ENCODE measurements at places on chromosomes 1 and 21.

- DNase-seq = no peak
These were observed 10.5 kb downstream of the RPL5 start for GRCh38 chr1:92842082-92843045.

DNA sequence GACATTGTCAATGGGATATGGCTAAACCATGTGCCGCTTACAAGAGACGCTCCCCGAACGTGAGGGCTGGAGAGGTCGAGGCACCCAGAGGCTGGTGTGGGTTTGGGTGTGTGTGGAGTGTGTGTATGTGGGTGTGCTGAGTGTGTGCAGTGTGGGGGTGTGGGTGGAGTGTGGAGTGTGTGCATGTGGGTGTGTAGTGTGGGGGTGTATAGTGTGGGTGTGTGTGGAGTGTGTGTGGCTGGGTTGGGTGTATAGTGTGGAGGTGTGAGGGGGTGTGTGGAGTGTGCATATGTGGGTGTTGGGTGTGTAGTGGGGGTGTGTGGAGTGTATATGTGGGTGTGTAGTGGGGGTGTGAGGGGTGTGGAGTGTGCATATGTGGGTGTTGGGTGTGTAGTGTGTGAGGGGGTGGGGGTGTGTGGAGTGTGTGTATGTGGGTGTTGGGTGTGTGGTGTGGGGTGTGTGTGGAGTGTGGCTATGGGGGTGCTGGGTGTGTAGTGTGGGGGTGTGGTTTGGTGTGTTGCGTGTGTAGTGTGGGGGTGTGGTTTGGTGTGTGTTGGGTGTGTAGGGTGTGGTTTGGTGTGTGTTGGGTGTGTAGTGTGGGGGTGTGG, 42.2 kb downstream of the SLC19A1 start:
- DNase-seq = no peak

DNA sequence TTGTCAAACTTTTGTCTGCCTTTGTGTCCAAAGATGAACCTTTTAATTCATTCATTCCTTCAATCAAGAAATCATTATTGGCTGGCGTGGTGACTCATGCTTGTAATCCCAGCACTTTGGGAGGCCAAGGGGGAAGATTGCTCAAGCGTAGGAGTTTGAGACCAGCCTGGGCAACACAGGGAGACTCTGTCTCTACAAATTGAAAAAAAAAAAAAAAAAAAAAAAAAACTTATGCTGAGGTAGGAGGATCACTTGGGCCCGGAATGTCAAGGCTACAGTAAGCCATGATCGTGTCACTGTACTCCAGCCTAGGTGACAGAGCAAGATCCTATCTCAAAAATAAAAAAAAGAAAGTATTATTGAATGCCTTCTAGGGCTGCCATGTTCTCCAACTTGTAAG, 51.3 kb upstream of the CXADR start:
- DNase-seq = no peak

- no peak for DNase-seq
These were observed at the start of gene TRAF5 for GRCh38 chr1:211326528-211327345. Gene TRAF5 (plus strand): TSS chr1:211326833. CDS start chr1:211353240, 26,407 bp downstream.

GRCh38 chr1:29057700-29058099, 66.0 kb downstream of the TMEM200B start:
- no peak for DNase-seq

- no peak for DNase-seq
These were observed 29.3 kb downstream of the AK2 start for GRCh38 chr1:33007190-33008050.

DNA sequence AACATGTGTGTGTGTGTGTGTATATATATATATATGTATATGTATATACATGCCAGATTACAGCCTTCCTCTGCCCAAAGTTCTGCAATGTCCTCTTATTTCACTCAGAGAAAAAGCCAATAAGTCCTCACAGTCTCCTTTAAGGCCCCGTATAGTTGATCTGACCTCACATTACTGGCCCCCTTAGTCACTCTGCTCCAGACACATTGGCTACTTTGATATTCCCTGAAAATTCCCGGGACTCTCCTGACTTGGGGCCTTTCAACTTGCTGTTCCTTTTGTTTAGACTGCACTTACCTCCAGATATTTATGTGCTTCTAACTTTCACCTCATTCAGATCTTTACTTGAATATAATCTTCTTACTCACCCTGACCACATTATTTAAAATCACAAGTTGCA, 4.2 kb upstream of the BSDC1 start:
- no peak for DNase-seq

DNA sequence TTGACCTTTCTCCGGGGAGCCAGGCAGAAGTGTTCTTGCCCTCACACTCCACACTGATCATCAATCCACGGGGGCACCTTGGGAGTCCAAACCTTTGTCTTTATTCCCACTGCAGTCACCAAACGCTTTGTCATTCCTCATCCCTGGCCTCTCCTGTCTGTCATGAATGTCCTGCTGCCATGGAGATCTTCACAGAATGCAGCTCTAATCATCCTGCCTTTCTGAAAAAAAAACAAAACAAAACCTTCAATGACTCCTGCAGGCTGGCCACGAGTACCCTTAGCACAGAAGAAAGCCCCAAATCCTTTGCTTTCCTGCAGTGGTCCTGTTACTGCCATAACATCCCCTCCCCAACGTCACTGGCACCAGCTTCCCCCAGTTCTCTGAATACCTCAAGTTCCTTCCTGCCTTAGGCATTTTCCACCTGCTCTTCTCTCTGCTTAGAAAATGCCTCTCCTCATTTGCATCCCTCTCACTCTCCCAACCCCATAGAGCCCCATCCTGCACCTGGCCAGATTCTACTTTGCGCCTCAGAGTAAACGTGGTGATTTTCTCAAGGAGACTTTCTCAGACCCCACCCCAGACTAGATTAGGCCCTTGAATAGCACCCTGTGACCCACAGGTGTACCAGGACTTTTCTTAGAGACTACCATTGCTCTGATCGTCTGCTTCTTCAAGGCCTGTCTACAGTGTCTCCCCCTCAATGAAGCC, 131.2 kb downstream of the AK5 start:
- no peak for DNase-seq

DNA sequence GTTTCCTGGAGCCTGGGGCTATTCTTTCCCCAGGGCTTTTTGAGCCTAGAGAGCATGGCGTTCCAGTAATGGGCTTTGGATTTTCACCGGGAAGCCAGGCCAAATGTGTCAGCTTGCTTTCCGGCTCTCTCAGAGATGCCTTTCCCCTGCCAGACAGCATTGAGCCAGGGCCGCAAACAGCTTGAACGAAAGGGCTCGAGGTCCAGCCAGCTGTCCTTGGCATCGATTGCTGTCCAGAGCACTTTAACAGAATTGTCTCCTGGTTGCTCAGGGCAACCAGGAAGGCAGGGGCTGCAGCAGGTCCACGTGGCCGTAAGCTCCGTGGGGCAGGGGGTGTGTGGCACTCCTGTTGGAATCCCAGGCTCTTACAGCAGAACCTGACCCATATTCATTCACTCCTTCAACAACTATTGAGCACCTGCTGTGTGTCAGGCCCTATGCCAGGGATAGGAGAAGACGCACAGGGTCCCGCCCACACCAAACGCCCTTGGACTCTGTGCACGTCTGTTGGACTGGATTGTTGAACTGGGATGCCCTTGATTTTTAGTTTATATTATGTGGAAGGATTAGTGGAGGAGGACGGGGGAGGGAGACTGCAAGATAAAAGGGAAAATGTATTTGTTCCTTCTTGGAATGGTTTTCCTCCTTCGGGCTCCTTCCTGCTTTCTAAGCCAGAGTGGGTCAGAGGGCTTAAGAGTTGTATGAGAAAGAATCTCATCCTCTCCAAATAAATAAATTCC, 38.7 kb upstream of the EFHD2 start:
- peak; percentile 5 for DNase-seq

- DNase-seq = no peak
These were observed 667 bp downstream of the ZDHHC18 start for GRCh38 chr1:26827106-26827604.

DNA sequence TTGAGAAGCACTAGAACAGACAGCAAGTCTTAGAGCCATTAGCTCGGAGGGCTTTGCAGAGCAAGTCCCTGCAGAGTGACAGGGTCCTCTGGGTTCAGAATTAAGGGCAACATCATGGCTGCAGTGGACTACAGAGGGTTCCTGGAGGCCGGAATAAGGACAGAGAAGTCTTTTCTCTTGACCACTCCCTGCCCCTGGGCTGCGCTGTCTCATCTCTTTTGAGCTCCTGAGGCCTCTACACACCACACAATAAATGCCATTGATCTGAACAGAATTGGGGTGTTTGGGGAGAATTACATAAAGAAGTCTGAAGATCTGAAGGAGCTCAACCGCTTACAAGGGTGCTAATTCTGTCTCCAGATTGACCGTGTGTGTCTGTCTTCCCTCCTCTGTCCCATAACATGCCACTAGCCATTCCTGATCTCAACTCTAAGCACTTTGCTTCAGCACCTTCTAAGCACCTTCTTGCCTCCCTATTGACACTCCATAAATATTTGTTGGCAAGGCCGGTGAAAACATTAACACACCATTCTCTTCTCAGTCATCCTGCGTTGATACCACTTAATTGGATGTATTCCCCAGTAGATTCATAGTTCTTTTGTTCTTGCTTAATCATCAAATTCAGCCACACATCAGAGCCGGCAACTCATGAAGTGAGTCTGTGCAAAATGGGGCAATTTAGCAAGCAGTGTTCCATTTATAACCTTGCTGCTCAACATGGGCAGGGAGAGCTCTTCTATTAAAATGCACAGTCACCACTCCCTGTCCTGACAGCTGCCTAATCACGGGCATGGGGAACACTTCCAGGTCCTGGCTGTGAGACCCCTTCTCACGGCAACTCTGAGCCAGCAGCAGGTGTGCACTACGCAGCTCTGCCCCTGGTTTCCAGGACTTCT, 49.7 kb downstream of the NMNAT2 start:
- DNase-seq = no peak

- DNase-seq = no peak
These were observed 144.4 kb upstream of the POU3F1 start for GRCh38 chr1:38190983-38191382.

DNA sequence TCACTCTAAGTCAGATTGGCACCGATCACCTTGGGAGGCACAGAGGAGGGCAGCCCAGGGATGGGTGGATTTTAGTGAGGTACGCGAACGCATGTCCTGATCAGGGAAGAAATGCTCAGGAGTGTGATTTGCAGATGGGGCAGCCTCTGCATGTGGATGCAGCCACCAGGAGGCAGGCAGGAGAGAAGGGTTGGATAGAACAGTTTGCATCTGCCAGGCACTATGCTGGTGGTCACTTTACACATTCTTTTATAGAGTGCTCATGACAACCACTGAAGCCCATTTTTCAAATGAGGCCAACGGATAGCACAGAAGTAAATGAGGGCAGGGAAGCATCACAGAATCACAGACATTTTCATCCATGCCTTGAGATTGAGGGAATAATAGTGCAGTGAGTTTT, 5.7 kb downstream of the LAMB3 start:
- no peak for DNase-seq

DNA sequence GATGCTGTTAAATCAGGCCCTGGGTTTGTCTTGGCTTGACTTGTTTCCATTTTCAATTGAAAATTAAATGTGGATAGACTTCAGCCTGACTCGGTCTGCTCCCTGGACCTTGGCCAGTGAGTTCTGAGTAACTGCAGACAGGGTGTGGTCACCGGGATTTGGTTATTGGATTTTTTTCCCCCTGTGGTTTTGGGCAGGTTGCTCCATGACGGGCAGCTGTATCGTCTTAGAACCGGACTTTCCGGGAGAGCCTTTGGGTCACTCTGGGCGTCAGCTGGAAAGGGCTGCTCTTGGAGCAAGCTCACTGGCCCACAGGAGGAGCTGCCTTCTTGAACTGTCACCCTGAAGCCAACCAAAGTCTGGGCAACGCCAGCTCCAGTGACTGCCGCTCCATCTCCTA, 75.0 kb downstream of the CLIC6 start:
- DNase-seq = no peak

GRCh38 chr1:168628807-168629206, 52.4 kb downstream of the XCL1 start:
- no peak for DNase-seq

GRCh38 chr1:168148916-168149315, 12.2 kb upstream of the GPR161 start:
- DNase-seq = no peak

GRCh38 chr21:45886610-45887026, 95.0 kb upstream of the COL6A1 start:
- DNase-seq = no peak

DNA sequence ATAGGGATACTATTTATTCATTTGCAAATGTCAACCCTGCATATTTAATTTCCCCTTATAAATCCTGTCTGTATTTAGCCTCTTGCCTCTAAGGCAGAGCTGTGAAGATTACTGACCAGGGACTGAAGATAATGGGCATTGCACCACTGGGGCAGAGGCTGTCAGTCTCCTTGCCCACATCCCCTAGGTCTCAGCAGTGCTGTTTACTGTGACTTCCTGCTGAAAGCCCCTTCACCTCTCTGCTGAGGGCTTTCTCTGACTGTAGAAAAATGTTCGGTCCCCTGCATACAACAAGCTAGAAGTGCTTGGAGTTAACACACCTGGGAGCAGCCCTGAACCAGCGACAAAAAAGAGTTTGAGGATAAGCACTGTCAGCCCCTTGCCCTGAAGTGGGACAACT, 28.8 kb downstream of the SLC5A9 start:
- no peak for DNase-seq

GRCh38 chr1:169731446-169731845, 2.4 kb downstream of the SELE start:
- DNase-seq = no peak

DNA sequence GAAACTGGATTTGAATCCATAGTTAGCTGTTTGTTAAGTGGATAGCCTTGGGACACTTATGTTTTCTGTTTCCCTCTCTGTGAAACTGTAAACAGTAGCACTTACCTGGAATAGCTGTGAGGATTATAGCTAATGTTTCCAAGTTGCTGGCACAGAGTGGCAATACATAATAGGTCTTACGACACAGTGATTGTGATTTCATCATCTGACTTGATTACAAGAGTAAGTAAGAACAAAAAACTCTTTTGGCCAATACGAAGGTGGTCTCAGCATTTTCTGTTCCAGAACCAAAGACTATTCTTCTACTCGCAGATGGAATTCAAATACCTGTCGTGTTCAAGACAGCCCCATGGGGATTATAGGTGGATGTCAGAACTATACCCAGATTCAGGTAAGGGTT, 2.1 kb downstream of the C8B start:
- DNase-seq = no peak

- peak; percentile 70 for DNase-seq
These were observed 9.6 kb downstream of the PROK1 start for GRCh38 chr1:110460253-110461220.

- DNase-seq = no peak
These were observed 202.3 kb downstream of the CRB1 start for GRCh38 chr1:197470330-197470729.

GRCh38 chr1:96465441-96465840, 256.1 kb upstream of the PTBP2 start:
- DNase-seq = no peak

DNA sequence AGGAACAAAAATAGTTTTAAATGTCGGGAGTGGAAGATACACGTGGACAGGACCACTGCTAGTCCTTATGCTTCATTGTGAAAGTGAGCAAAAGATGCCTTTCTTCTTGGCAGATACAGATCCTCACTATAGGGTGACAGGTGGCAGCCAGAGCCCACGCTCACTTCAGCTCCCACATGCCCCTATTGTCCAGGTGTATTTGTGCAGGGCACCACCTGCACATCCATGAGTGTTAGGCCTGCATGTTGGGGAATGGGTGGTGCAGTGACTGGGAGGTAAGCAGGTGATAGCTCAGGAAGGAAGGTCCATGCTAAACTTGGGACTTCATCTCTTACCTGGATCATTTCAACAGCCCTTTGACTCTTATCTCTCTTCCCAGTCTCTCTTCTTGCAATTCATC, 27.4 kb downstream of the SLC5A9 start:
- DNase-seq = no peak
